ENCODE measurements at places on chromosomes 3 and 15.

DNA sequence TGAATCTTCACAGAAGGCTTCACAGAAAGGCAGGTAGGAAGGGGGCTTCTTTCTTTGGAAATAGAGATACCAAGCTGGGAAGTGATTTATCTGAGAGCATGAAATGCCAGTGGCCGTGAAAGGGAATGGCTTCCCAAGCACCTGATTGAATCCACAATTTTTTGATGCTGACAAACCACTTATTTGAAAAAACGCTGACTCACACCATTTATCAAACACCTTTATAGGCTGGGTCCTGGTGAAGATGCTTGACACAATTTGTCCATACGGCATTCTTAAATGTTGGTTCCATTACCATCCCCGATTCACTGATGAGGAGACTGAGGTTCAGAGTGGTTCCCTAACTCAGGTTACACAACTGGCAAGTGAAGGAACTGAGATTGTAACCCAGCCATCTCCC lies 64.1 kb upstream of the POMGNT2 start:
- no peak for DNase-seq

DNA sequence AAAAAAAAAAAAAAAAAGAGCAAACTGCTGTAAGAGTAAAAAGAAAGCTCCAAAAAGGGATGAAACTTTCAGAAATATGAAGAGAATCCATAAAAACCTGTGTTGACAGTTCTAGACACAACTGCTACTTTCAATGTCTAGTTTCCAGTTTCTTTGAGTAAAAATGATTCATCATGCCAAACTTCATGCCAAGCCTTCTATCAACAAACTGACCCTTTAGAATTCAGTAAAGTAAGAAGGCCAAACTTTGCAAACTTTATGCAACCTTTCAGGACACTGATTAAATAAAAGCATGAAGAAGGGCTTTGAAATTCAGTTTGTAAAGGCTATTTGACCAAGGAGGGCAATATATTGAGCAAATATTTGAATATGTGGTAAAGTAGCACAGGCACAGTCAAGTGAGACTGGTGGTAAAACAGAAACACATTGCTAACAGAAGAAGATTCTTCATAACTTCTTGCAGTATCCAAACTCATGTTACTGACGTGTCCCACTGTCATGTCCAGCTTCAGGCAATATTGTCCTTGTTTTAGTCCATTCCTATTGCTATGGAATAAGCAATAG lies 56.3 kb upstream of the CFAP20DC start:
- DNase-seq = no peak

DNA sequence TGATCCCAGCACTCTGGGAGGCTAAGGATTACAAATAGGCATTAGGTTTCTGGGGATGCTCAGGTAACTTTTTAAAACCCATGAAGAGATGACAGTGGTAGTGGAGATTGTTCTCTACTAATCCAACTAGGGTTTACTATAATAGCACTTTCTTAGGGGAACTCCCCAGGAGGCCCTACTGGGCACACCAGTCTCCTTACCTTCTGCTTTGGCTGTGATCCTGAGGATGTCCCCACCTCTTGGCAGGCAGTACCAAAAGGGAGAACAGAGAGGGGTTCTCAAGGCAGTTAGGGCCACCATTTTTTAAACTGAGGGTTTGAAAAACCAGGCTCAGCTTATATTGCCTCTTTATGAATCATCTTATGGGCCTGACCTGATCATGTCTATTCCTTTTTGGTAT lies 15.0 kb upstream of the FBXL22 start:
- DNase-seq = no peak

GRCh38 chr3:128463771-128464170 lies 2.9 kb downstream of the DNAJB8 start:
- no peak for DNase-seq

GRCh38 chr15:52559575-52559974 lies 9.3 kb downstream of the ARPP19 start:
- peak; percentile 46 for DNase-seq

- DNase-seq = no peak
Measured at GRCh38 chr15:74833376-74834107, 7.1 kb downstream of the CPLX3 start.

DNA sequence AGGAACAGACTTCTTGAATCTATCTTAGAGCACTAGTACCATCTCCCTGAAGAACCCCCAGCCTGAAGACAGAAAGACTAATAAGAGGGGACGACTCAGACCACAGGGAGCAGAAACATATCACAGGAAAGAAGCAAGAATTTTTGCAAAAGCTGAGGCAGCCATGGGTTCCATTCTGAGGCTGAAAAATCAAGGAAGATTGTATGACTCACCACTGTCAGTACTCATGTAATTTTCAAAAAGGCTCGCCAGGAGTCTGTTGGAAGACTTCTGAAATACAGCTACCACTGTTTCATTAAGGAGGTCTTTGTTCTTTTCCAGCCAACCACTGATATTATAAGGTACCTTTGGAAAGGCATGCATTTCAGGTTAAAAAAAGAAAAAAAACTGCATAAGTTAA lies 47.5 kb downstream of the MYH15 start:
- no peak for DNase-seq

- no peak for DNase-seq
Measured at GRCh38 chr15:65410036-65410435, 12.7 kb downstream of the IGDCC4 start.

DNA sequence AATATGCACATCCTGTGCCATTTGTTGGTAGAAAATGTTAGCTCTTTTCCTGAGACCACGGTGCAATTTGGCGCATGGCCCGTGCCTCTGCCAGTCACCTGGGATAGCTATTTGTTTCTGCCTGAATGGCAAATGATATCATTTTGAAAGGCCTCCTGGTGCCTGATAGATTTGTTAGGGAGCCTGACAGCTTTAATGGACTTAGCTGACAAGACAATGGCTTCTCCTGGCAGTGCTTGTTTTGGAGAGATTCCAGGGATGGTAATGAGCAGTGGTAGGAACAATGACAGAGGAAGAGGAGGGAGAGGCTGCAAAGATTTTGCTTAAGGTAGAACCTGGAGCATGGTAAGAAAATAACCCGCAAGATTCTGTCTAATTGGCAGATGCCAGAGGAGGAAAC lies 268.5 kb downstream of the CLSTN2 start:
- DNase-seq = no peak

DNA sequence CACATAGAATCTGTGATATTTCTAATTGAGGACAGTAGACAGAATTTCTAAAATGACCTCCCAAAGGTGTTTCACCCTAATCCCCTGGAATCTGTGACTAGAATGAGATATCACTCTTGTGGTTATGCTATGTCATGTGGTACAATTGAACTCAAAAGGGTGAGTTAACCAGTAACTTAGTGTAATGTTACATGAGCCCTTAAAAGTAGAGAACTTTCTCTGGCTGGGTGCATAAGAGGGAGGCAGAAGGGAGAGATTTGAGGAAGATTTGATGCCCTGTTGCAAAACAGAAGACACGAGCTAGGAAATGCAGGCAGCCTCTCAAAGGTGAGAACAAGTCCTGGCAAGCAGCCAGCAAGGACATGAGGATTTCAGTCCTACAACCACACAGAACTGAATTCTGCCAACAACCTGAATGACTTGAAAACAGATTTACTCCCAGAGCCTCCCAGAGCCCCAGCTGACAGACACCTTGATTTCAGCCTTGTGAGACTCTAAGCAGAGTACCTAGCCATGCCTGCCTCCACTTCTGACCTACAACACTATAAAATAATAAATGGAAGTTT lies 160.3 kb downstream of the MTHFS start:
- no peak for DNase-seq
